ENCODE measurements at places on chromosomes 11 and 22. TPM values are rescaled to one million over a fixed set of nuclear protein-coding genes. Genes with fewer than 3 reads are reported as not detected.

Gene MAPK11
- total RNA-seq, result 1.3 TPM

Gene UCP3
- total RNA-seq, result 0.08 TPM

Gene RHOD
- total RNA-seq, result not detected

Gene SLC22A6
- not detected for total RNA-seq

Gene OR10A2
- total RNA-seq, result not detected

Gene PGGHG
- total RNA-seq, result 2.1 TPM

Gene ADM
- total RNA-seq, result 9.2 TPM
